Temporal lobe (tissue), 4 donors: ENCODE measurements at places on chromosomes 12 and 14. TPM values are rescaled to one million over a fixed set of nuclear protein-coding genes. Genes with fewer than 3 reads are reported as not detected.

PTCSC3 gene
- not detected for total RNA-seq

KRT6A gene
- not detected for total RNA-seq

PMEL gene
- 0.49 TPM for total RNA-seq

RPS6KL1 gene
- 18.4 TPM for total RNA-seq

MYO1H gene
- total RNA-seq: 0.25 TPM

VASH1 gene
- 79.9 TPM for total RNA-seq

AKAP3 gene
- 1.5 TPM for total RNA-seq

MBIP gene
- total RNA-seq: 21.9 TPM

GYS2 gene
- total RNA-seq: not detected

PRKD1 gene
- total RNA-seq: 18.9 TPM

LMO3 gene
- 654 TPM for total RNA-seq

HNRNPA1 gene
- 627 TPM for total RNA-seq

TGFB3 gene
- 21.4 TPM for total RNA-seq

NAV3 gene
- 224 TPM for total RNA-seq

EML5 gene
- total RNA-seq: 20.7 TPM

INSM2 gene
- 0.25 TPM for total RNA-seq

CCDC196 gene
- not detected for total RNA-seq

SLC10A1 gene
- not detected for total RNA-seq

FOXA1 gene
- not detected for total RNA-seq

C12orf50 gene
- not detected for total RNA-seq

SLC5A8 gene
- total RNA-seq: 2.2 TPM

ZNF891 gene
- 6.6 TPM for total RNA-seq

EXD2 gene
- 42.5 TPM for total RNA-seq

RIC8B gene
- total RNA-seq: 23.4 TPM

RNF212B gene
- not detected for total RNA-seq

GPR84 gene
- not detected for total RNA-seq

ABCD2 gene
- total RNA-seq: 13.3 TPM

SLC11A2 gene
- total RNA-seq: 70.1 TPM

PDE3A gene
- total RNA-seq: 5.7 TPM

PRH1 gene
- total RNA-seq: 50.6 TPM

SSPN gene
- 4.9 TPM for total RNA-seq

CACNA2D4 gene
- not detected for total RNA-seq

TEX22 gene
- 0.25 TPM for total RNA-seq

NPFF gene
- not detected for total RNA-seq

ARHGEF40 gene
- total RNA-seq: 15.0 TPM

TCL1B gene
- not detected for total RNA-seq

ZC2HC1C gene
- total RNA-seq: 1.7 TPM

P2RX7 gene
- total RNA-seq: 1.7 TPM

DPPA3 gene
- not detected for total RNA-seq

KRT71 gene
- total RNA-seq: 0.25 TPM

CALM1 gene
- 848 TPM for total RNA-seq

VPS29 gene
- 74.0 TPM for total RNA-seq

NRL gene
- total RNA-seq: 1.2 TPM

SYNDIG1L gene
- 0.98 TPM for total RNA-seq

ABCC9 gene
- 15.2 TPM for total RNA-seq

TAS2R30 gene
- 10.1 TPM for total RNA-seq

BATF gene
- not detected for total RNA-seq

SAMD15 gene
- total RNA-seq: 5.2 TPM

SOAT2 gene
- not detected for total RNA-seq

SAV1 gene
- total RNA-seq: 18.7 TPM

ACOT4 gene
- total RNA-seq: 0.98 TPM

PKP2 gene
- total RNA-seq: 6.4 TPM

TMPRSS12 gene
- not detected for total RNA-seq

MYO1A gene
- not detected for total RNA-seq

PLEKHH1 gene
- 6.9 TPM for total RNA-seq
